Pancreas (tissue), 10 donors: ENCODE measurements at places on chromosomes 5 and 9. TPM values are rescaled to one million over a fixed set of nuclear protein-coding genes. Genes with fewer than 3 reads are reported as not detected.
A peak's percentile ranks its signal among the peaks of the same experiment; 100 is the strongest.

Gene LHX2
- total RNA-seq = not detected

Gene REEP2
- 0.60 TPM for total RNA-seq

Gene PRLR
- 7.0 TPM for total RNA-seq

Gene SLC36A2
- not detected for total RNA-seq

DNA sequence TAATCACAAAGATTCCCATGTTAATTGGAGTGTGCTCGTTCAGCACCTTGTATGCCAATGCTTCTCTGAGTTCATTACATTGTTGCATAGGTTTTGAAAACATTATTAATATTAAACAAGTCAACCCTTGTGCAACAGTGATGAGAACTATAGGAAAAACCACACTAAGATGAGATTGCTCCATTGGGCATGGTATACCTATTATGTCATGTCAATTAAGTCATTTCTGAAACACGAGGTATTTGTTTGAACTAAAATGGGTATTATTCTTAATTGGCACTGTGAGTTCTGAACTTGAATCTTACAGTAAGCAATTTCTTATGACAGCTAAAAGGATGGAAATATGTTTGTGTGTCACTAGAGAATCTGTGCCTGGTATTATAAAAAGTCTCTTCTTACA is 447.7 kb downstream of the EFNA5 start:
- DNase-seq = no peak

DNA sequence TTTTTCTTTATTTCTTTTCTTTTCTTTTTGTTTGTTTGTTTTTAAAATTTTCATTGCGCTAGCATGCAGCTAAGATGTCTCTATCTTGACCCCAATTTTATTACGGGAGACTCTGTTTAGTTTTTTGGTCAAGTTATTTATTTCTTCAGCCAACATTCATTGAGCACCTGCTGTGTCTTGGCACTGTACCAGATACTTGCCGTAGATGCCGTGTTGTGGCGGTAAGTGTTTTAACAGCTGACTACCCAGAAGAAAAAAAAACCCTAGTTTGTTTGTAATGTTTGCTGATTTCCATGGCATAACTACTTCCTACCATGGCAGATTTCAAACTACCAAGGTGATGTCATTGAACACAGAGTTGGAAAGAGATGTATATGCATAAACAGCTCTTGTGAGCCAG is 65.0 kb downstream of the UGCG start:
- peak; percentile 70 for DNase-seq
